ENCODE measurements at places on chromosomes 7 and 10.
A peak's percentile ranks its signal among the peaks of the same experiment; 100 is the strongest.

- no peak for DNase-seq
Observed at GRCh38 chr7:30112103-30112713, 22.6 kb upstream of the MTURN start.

DNA sequence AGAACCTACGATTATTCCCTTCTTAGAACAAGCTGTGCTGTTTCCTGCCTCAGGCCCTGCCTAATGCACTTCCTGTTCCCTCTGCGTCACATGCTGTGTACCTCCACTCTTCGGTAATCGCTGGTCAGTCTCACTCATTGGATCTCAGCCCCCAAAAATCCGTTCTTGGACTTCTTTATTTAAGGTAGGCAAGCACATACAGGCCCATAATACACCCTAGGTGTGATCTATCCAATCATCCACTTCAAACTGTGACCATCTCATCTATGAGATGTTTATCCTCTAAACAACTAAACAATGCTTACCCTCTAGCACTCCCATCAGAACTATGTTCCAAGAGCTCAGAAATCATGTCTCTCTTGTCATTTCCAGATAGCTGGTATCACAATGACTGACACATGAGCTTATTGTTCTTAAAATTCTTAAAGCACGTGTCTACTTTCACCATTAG is 83.9 kb downstream of the CADPS2 start:
- DNase-seq, result no peak

- DNase-seq, result no peak
Observed at GRCh38 chr7:2651847-2652735, 20.3 kb downstream of the TTYH3 start.

DNA sequence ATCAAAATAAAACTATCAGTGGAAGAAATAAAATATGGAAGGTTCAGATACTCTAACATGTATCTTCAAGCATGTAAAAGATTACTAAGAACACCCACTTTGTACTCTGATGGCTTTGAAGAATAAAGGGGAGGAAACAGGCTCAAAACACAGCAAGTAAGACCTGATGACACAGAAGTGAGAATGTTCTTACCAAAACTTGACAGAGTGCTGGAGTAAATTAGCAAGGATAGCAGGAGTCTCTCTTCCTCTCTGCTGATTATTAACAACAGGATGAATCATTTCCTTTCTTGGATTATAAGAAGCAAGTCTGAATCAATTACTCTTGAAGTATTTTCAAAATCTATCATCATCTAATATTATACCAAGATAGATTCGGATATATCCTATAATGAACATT is 47.5 kb downstream of the GLI3 start:
- DNase-seq, result no peak

- no peak for DNase-seq
Observed at GRCh38 chr7:4100148-4100547, 581.9 kb upstream of the FOXK1 start.

GRCh38 chr7:146754385-146754784 is 637.8 kb downstream of the CNTNAP2 start:
- DNase-seq, result no peak

DNA sequence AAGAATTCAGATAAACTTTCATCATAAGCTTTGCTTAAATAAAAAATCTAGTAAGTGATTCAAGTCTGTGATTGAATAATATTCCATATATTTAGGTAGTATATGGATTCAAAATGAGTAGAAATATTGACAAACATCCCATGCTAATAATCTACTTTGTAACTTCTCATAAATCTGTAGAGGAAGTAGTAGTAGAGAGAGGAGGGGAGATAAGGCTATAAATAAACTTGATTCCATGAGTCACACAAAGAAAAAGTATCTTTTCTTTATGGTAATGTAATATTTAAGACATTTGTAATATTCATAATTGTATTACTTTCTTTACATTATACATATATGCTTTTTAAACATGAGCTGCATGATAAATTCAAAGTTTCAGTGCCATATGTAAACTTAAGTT is 25.6 kb upstream of the CD36 start:
- no peak for DNase-seq

DNA sequence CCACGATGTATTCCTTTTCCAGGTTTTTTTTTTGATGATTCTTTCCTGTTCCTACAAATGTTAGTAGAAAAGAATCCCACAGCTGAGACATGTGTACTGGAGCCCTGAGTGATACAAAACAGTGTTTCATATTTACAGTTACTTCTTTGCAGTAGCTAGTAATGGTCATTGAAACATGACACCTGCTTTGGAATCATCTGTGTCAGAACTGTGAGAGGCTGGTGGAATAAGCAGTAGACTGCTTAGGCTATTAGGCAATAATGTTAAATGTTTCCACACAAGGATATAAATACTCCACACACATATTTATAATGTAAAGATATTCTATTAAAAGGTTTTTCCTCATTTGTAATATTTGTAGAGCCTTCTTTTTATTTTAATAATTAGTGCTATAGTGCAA is 394.0 kb downstream of the THSD7A start:
- no peak for DNase-seq

GRCh38 chr10:68900427-68901104 is 549 bp upstream of the DDX50 start:
- no peak for DNase-seq

GRCh38 chr7:86664486-86664885 is 20.8 kb downstream of the GRM3 start:
- DNase-seq, result no peak

DNA sequence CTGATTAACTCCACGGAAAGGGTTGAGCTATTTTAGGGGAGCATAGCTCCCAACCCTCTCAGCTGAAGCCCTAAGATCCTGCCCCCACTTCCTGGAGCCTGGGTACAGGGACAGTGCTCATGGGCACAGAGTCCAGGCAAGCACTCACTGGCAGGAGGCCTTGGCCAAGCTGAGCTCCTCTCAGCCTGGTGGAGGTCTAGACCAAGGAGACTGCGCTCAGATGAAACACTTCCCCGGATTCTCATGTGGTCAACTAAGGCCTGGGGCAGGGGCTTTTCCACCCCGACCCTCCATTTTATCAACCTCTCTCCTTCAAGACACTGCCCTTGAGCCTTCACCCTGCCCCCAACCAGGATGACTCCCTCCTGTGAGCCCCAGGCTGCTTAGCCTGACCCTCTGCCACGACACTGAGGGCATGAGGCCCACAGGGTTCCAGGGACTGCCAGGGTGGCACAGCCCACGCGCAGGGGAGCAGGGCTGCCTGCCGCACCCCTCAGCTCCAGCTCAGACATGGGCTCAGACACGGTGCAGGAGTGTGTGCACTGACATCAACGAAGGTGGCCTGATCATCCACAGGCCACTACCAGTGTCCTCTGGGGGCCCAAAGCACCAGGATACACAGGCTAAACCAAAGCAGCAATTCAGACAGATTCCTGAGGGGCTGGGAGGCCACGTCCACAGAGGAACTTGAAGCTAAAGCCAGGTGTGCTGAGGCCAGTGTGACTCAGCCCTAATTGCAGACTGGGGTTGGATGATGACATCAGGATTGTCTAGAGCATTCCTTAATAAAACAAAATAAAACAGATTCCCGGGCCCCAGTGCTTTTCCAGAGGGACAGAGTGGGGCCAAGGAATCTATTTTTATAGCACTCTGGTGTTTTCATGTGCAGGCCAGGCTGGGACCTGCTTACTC is 18.8 kb downstream of the CHAT start:
- no peak for DNase-seq

DNA sequence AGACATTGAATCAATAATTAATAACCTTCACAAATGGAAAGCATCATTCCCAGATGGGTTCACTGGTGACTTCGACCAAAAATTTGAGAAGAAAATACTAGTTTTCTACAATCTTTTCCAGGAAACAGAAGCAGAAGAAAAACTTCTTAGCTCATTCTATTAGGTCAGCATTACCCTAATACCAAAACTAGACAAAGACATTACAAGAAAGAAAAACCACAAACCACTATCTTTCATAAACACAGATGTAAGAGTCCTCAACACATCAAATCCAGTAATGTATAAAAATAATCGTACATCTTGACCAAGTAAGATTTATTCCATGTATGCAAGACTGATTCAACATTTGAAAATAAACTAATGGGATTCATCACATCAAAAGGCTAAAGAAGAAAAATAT is 64.0 kb upstream of the CDK1 start:
- peak; percentile 23 for DNase-seq

DNA sequence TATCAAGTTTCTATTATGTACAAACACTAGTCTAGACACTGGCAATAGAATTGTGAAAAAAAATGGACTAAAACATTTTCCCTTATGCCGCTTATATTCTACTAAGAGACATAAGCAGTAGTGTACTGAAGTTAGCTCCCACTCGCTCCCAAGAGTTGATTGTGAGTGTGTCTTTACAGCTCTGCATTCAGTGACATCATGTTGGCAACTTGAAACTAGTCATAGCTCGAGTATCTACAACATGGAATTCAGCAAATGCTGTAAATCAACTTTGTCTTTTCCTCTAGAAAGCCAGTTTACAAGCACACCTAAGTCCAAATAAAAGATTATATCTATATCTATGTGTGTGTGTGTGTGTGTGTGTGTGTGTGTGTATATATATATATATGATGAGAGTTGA is 58.8 kb upstream of the MAGI2 start:
- no peak for DNase-seq

GRCh38 chr7:105268056-105268455 is 120.7 kb downstream of the SRPK2 start:
- DNase-seq, result peak; percentile 51

DNA sequence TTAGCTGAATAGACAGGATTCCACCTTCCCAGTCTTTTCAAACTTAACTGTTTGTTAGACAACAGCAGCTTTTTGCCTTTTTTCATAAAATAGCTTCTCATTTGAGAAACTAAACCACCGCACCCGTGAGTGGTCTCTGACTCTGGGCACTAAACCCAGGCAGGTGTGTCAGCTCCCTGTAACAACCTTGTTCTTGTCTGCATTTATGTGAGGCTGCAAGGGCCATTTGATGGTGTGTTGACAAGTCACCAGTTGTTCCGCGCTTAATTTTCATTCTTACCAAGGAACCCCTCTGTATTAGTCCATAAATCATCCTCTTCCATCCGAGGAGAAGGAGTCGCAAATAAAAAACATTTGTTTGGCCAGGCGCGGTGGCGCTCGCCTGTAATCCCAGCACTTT is 1.5 kb downstream of the STOX1 start:
- DNase-seq, result no peak
